ENCODE measurements at places on chromosomes 4 and X.

DNA sequence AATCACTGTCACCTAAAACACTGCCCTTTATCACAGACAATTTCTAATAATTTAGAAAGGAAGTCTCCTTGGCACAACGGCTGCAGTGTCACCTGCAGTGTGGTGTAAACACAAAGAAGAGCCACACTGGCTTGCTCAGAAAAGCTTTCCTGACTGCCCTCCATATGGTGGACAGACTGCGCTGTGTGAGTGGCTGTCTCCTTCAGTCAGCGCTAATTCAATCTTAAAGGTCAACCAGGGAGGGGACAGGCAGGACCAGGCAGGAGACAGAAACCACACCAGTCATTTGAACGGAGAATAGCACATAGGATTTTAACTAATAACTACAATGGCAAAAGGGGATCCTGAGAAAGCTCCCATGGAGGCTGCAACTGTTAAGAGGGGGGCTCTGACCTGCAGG lies 132.1 kb downstream of the NSUN7 start:
- DNase-seq = no peak

DNA sequence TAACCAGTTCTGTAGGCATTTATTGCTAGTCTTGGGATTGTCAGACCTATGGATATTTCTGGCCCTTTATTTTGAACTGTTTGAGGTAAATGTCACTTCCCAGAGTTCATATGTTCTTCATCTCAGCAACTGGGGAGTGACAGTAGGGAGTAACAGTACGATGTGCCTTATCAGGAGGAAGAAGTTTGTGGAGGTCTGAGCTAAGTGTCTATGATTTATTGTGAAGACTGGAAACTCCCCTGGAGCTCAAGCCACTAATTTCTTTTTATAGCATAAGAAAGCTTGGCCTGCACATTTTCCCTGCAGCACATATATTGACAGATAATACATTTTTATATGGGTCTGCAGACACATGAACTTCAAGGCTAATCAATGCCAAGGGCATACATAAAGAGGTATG lies 383.8 kb downstream of the GRXCR1 start:
- no peak for DNase-seq

DNA sequence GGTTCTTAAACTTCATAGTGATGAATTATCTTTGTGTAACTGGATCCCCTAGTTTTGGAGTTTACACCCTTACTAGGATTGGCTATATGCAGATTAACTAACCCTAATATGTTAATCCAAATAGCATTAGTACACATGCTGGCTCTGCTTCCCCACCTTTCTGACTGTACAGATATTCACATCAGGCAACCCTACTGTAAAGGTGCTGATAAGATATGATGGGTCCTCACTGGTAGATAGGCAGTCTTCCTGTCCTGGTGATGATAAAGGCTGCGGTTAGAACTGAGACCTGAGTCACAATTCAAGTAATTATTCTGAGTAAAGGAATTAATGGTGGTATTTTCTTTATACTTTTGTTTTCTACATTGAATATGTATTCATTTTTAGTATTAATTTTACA lies 118.6 kb downstream of the COL4A5 start:
- DNase-seq = no peak

DNA sequence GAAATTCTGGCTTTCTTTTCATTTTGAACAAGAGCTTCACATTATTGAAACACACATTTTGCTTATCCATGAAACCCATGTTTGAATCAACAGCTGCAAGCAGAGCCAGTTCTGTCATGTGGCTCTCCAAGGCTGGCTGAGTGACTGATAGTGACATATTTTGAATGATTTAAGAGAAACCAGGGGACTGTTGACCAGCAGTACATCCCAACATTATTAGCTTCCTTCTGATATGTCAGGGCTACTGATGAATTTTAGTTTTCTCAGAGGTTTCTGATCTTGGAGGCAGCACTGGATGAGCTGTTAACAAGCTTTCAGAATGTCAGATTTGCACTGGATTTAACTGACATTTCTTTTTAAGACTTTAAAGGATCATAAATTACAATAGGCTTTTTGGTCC lies 74.6 kb upstream of the GRXCR1 start:
- no peak for DNase-seq

GRCh38 chrX:118823263-118824172 lies at the start of gene ZCCHC12:
Gene ZCCHC12, plus strand, starts transcription at chrX:118823824. Its CDS starts 1,421 bp downstream, at chrX:118825245.
- DNase-seq = no peak

- DNase-seq = no peak
Measured at GRCh38 chr4:153438916-153439756, 27.0 kb upstream of the TMEM131L start.

- DNase-seq = no peak
Measured at GRCh38 chrX:39527025-39527424, 570.7 kb downstream of the BCOR start.

- no peak for DNase-seq
Measured at GRCh38 chr4:182569561-182569960, 326.4 kb downstream of the TENM3 start.
